Karpas-422 (cell line): ENCODE measurements at places on chromosomes 5 and 9. TPM values are rescaled to one million over a fixed set of nuclear protein-coding genes. Genes with fewer than 3 reads are reported as not detected.

WDR38 gene
- not detected in 2 replicates for total RNA-seq

EXOC3 gene
- total RNA-seq = 24.4 and 39.8 TPM in 2 replicates

ORM2 gene
- total RNA-seq = not detected in 2 replicates

GABRA1 gene
- total RNA-seq = not detected in 2 replicates

AGXT2 gene
- not detected in 2 replicates for total RNA-seq

GRCh38 chr9:124248066-124248465, 9.7 kb upstream of the NEK6 start:
- no peak for DNase-seq

GRCh38 chr5:150209099-150209635, 19.3 kb downstream of the SLC6A7 start:
- DNase-seq = no peak

- no peak for DNase-seq
Observed at GRCh38 chr5:139910901-139911300, 115.3 kb downstream of the PSD2 start.

- no peak for DNase-seq
Observed at GRCh38 chr5:171313481-171314206, 4.6 kb downstream of the TLX3 start.

DNA sequence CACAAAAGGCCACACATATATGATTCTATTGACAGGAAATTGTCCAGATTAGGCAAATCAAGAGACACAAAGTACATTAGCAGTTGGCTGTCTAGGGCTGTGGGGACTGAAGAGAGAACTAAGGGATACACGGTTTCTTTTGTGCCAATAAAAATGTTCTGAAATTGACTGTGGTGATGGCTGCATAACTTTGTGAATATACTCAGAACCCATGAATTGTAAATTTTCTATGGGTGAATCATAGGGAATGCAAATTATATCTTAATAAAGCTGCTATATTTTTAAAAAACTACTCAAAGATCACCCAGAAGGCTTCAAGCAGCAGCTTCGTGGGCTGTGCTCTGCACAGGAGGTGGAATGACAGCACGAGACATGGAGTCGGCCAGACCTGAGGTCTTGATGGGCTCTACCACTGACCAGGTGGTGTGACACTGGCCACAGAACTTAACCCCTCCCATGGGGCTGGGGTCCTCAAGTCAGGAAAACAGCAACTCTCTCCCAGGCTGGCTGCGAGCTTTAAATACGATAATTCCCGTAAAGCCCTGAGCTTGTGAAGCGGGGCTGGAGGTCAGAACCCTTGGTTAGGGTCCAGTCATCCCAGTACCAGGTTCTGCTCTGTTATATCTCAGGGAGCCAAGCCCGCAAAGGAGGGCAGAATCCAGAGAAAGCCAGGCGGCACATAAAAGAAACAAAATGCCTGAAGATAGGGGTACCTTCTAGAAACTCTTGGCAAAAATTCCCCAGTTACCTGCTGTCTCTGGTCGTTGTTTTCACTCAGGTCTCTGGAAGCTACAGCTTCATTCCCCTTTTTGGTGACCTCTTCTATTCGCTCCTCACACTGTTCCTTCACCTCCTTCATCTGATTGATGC, 59.1 kb downstream of the GOLM1 start:
- DNase-seq = no peak

- DNase-seq = no peak
Observed at GRCh38 chr9:124191691-124192395, 65.9 kb upstream of the NEK6 start.

- DNase-seq = no peak
Observed at GRCh38 chr5:129639331-129639730, 108.6 kb upstream of the MINAR2 start.

DNA sequence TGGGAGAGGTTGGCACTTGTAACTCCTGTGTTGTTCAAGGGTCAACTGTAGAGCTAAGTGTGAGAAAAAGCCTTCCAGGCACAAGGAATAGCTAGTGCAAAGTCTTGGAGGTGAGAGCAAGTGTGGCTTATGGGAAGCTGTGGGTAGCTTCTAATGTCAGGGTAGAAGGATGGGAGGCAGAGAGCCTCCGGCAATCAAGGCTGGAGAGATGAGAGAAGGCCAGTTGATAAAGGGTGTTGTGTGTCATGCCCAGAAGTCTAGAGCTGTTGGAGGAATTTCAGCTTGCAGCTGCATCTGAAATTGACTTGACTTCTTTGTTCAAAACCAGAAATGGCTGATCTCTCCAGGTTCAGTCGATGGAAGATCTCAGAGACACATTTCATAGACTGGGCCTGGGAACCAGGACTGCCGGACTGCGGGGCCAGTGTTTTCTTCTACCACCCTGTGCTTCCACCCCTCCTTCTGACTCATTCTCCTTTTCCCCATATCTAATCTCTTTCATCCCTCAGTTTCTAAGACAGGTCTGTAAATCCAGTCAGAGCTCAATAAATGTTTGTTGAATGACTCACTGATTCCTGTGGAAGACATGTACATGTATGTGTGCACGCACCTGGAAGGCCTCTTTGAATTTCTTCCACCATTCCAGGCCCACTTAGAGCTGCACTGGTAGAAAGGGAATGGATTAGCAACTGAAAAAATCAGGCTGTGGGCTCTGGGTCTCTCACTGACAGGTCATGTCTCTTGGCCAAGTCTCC, 67.8 kb upstream of the KLF4 start:
- no peak for DNase-seq

- no peak for DNase-seq
Observed at GRCh38 chr9:17322882-17323864, 188.3 kb downstream of the CNTLN start.

GRCh38 chr5:139593716-139594319, 32.7 kb downstream of the UBE2D2 start:
- DNase-seq = no peak

GRCh38 chr9:18798106-18798505, 234.9 kb downstream of the SAXO1 start:
- no peak for DNase-seq

DNA sequence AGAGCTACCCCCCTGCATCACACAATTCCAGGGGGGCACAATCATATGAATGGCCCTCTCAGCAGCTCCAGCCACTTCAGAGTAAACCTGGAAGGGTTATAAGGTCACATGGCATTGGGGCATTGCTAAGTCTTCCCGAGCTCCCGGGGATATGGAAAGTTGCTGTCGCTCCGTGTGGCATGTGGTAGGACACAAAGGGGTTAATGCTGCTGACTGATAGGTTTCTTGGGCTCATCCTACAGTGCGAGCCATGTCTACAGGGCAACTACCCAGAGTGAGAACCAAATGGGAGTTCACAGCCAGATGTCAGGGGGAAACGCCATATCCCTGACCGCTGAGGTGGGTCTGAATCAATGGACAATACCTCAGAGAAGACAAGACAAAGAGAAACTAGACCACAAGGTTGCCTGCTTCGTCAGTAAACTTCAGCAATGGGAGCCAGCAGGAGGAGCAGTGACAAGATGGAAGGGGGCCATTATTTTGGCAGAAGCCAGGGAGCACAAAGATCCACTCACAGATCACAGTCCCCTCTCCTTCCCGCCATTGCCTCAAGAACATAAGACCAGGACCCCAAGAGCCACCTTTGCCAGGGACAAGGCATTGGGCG, 52.4 kb upstream of the SHISAL2B start:
- no peak for DNase-seq

DNA sequence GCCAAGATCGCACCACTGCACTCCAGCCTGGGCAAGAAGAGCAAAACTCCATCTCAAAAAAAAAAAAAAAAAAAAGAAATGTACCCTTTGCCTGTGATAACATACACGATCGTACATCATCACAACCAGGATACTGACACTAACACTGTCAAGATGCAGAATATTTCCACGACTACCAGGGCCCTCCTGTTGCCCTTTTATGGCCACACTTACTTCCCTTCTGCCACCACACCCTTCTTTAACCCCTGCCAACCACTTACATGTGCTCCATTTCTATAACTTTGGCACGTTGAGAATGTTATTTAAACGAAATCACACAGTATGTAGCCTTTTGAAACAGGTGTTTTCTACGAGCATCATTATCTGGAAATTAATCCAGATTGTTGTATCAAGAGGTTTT, 69.0 kb upstream of the OTULINL start:
- DNase-seq = no peak

GRCh38 chr9:134935056-134935640, 17.4 kb upstream of the FCN1 start:
- no peak for DNase-seq

DNA sequence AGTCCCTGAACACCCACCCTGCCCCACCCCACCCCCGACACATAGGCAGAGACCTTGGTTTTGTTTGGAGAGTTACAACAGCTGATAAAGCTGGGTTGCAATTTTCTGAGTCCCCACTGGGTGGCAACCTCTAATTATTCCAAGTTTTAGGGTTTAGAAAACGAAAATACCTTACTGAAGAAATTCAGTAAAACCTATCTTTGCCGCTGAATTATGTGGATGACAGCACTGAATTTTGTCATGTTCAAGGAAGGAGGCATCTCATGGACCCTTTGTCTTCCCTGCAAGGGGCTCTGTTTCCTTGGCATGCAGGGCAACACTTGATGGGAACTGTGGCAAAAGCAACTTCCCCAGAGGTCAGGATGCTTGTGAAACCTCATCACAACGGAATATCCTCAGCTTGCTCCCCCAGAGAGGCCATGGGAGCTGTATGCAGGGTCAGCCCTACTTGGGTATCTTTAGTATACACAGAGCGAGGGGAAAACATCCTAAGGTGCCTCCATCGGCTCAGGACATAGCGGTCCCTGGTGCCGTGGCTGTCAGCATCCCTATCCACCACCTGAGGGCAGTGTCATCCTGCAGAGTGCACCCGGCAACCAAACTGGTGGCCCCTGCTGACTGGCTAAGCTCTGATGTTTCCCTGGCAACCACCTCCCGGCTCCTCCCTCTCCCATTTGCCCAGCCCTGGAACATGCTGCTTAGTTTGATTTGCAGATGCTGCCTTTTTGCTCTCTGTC, 123.1 kb downstream of the RXRA start:
- peak; percentile 96 for DNase-seq

- DNase-seq = no peak
Observed at GRCh38 chr5:58746321-58746720, 163.4 kb downstream of the RAB3C start.

GRCh38 chr9:124886866-124887492, 25.0 kb downstream of the ARPC5L start:
- DNase-seq = no peak

GRCh38 chr5:2415678-2416077, 335.8 kb downstream of the IRX2 start:
- no peak for DNase-seq

GRCh38 chr5:149046196-149046829, 16.5 kb downstream of the SH3TC2 start:
- DNase-seq = no peak

DNA sequence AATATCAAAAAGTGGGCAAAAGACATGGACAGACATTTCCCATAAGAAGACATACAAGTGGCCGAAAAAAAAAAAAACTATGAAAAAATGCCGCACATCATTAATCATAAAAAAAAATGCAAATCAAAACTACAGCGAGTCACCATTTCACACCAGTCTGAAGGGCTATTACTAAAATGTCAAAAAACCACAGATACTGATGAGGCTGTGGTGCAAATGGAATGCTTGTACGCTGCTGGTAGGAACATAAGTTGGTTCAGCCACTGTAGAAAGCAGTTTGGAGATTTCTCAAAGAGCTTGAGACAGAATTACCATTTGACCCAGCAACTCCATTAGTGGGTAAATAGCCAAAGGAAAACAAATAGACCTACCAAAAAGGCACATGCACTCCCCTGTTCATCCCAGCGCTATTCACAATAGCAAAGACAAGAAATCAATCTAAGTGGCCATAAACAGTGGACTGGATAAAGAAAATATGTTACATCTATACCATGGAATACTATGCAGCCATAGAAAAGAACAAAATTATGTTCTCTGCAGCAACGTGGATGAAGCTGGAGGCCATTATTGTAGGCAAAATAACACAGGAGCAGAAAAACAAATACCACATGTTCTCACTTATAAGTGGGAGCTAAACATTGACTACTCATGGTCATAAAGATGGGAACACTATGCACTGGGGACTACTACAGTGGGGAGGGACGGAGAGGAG, 110.6 kb upstream of the BOD1 start:
- DNase-seq = no peak

GRCh38 chr9:90002397-90003271, 397.8 kb downstream of the GADD45G start:
- DNase-seq = no peak

DNA sequence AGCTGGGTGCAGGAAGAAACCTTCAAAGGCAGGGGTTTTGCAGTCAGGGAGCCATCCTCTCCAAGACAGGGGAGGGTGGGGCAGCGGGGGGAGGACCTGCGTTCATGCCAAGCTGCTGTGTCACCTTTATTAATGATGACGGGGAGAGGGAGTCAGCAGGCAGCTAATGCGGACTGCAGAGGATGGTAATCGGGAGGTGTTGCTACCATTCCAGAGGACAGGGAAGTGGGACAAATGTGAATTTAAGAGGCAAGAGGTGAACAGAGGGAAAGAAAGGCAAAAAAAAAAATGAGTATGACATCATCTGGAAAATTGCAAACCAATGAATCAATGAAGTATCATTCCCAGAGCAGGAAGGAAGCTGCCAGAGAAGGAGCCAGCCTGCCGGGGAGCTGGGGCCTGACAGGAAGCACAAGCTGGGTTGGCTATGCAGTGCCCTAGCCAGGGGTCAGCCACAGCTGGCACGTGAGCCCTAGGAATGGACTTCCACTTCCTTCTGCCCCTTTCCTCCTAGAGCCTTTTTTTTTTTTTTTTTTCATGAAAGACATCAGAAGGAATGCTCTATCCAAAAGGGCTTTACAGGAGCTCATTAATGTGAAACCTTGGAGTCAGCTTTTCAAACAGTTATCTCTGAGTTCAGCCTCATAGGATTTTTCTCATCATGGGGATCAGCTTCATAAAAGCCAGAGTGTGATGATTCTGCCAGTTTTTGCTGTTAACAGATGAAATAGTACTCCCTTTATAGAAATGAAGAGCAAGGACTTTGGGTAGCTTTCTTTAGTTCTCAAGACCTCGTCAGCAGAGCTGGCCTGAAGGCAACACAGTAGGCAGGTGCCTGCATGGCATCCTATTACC, 9.2 kb downstream of the INSYN2B start:
- no peak for DNase-seq

DNA sequence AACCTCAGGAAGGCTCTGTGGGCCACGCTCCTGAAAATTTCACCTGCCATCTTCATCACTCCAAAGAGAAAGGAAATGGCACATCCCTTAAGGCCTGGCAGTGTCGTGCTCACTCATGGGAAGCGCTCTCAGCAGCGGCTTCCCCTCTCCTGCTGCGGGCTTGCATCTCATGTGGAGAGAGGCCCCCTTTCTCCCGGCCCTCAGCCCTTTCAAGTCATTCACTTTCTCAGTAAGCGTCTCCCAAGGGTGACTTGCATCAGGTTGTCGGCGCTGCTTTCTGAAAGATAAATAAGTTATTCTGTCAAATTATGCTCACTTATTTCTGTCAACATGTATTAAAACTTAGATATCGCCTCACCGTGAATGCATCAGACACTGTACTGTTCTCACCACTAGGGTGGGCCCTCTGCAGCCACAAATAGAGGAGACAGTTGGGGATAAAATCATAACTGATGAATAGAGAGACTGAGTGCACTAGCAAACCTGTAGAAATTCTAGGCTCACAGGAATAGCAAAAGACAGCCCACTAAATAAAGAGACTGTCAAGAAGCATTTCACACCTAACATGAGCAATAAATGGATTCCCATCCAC, 174.6 kb downstream of the RFK start:
- DNase-seq = no peak
